Activated CD4-positive, alpha-beta T cell treated with anti-CD3 and anti-CD28 coated beads, Interleukin-2, amount 10 ng/mL, durations not matched to agents 7 days and 5 days (primary cell): ENCODE measurements at places on chromosomes 5 and 9. TPM values are rescaled to one million over a fixed set of nuclear protein-coding genes. Genes with fewer than 3 reads are reported as not detected.

DNA sequence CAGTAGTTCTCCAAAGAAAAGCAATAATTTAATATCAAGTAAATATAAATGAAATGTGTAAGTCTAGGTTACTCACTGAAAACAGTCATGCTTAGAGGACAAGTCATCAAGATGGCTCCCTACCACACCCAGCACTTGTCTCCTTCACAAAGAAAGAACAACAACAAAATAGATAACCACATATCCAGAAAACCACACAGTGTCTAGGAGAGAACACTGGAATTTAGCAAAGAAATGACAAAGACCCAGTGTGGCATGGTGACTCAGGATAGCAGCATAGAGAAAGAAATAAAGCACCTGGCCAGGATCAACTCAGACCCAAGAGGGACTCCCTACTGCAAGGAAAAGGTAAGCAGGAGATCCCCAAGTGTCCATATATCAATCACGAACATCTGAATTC, 356.2 kb downstream of the TMEM161B start:
- no peak overlapping the region for H3K27ac ChIP-seq
- DNase-seq, result no peak
- no peaks in the 10 kb centered on the region for H3K36me3 ChIP-seq
- H3K4me1 ChIP-seq, result no peaks in the 10 kb centered on the region

DNA sequence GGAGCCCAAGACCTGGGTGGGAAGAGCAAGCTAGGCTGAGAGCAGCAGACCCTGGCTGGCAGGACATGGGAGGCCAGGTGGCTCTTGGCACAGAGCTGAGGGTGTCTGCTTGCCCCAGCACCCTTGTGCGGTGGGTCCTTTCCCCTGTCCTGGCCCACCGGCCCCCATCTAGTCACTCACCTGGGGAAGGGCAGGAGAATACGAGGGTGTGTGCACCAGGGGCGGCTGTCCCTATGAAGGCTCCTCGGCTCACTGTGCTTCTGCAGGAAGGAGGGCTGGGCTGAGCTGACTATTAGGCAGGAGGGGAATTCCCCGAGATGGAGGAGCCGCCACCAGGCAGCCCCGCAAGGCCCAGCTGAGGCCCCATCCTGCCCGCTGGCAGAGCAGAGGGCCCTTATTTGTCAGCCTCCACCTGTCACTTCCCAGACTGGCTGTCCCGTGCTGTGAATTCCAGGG, 6.1 kb upstream of the TNIP1 start:
- no peaks in the 10 kb centered on the region for H3K27me3 ChIP-seq
- H3K4me1 ChIP-seq, result peaks cover 62% of the 10 kb centered on the region
- peaks cover 1% of the 10 kb centered on the region for H3K36me3 ChIP-seq
- peak overlapping the region; percentile 61 for H3K4me3 ChIP-seq

- H3K4me1 ChIP-seq, result peaks cover 36% of the 10 kb centered on the region
- peaks cover 12% of the 10 kb centered on the region for H3K27me3 ChIP-seq
- H3K36me3 ChIP-seq, result peaks cover 44% of the 10 kb centered on the region
- no peak for DNase-seq
Observed at GRCh38 chr9:110007477-110008270, 200.3 kb downstream of the C9orf152 start.

GRCh38 chr5:45385321-45386058, 310.7 kb downstream of the HCN1 start:
- no peak for DNase-seq
- no peaks in the 10 kb centered on the region for H3K36me3 ChIP-seq
- H3K4me1 ChIP-seq, result no peaks in the 10 kb centered on the region
- no peak overlapping the region for H3K4me3 ChIP-seq
- no peaks in the 10 kb centered on the region for H3K27me3 ChIP-seq

- H3K4me1 ChIP-seq, result no peaks in the 10 kb centered on the region
- no peaks in the 10 kb centered on the region for H3K27me3 ChIP-seq
- DNase-seq, result no peak
- no peak overlapping the region for H3K4me3 ChIP-seq
- H3K27ac ChIP-seq, result no peak overlapping the region
Observed at GRCh38 chr5:105773241-105773640, 1897.5 kb downstream of the EFNA5 start.

GRCh38 chr9:135048046-135048757, 39.3 kb upstream of the OLFM1 start:
- no peaks in the 10 kb centered on the region for H3K27me3 ChIP-seq
- H3K27ac ChIP-seq, result no peak overlapping the region
- H3K4me1 ChIP-seq, result no peaks in the 10 kb centered on the region
- H3K4me3 ChIP-seq, result no peak overlapping the region
- DNase-seq, result no peak
- H3K36me3 ChIP-seq, result no peaks in the 10 kb centered on the region

DNA sequence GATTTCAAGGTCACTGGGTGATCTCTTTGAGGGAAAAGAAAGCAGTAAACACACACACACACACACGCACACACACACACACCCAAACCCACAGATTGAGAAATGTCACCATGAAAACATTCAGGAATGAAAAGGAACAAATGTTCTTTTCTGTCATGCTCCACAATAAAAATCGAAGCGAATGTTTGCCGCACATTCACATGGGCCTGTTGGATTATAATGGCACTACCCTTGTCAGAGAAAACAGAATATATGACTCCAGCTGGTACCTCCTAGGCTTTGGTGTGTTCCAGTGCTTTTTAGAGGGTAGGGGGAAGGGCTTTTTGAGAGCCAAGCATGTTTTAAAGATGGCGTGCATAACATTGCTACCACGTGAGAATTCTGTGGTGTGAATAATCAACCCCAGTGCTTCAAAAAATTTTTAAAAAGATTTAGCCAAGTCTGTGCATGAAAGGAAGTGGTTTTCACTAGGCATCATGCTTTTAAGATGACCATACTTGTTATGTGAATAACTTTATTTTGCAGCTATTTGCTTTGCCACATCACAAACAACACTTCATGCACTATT, 120.8 kb upstream of the ZNF608 start:
- no peaks in the 10 kb centered on the region for H3K36me3 ChIP-seq
- no peak overlapping the region for H3K27ac ChIP-seq
- no peak overlapping the region for H3K4me3 ChIP-seq
- H3K27me3 ChIP-seq, result no peaks in the 10 kb centered on the region
- peaks cover 6% of the 10 kb centered on the region for H3K4me1 ChIP-seq
- no peak for DNase-seq

DNA sequence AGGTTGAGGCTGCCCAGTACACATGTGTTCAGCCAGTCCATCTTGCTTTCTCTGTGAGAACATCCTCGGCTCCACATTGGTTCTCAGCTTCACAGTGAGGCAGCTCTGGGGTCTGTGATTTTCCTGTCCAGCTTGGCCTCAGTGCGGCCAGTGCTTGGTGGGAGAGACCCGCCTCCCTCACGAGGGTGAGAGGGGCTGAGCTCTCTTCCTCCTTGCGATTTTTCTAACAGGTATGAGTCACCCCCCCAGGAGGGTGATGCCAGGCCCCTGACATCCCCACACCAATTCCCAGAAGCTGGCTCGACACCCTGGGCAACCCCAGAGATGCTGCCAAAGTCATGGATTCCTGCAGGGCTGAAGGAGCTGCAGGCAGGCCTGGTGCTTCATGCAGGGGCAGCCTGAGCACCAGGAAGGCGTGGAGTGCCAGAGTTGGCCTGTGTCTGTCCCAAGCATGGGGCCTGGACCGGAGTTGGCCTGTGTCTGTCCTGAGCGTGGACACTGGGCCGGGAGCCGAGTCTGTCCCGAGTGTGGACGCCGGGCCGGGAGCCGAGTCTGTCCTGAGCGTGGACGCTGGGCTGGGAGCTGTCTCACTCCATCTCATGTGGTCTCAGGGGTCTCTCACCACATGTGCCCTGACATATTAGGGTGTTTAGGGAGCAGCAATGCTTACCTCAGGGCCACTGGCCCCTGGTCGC, 408.6 kb upstream of the IRX4 start:
- DNase-seq, result no peak
- no peaks in the 10 kb centered on the region for H3K4me1 ChIP-seq
- H3K27ac ChIP-seq, result no peak overlapping the region
- no peak overlapping the region for H3K4me3 ChIP-seq
- no peaks in the 10 kb centered on the region for H3K27me3 ChIP-seq
- no peaks in the 10 kb centered on the region for H3K36me3 ChIP-seq

- DNase-seq, result no peak
- H3K27me3 ChIP-seq, result no peaks in the 10 kb centered on the region
- H3K36me3 ChIP-seq, result no peaks in the 10 kb centered on the region
- H3K4me3 ChIP-seq, result no peak overlapping the region
Observed at GRCh38 chr5:155342956-155343355, 329.4 kb downstream of the KIF4B start.

DNA sequence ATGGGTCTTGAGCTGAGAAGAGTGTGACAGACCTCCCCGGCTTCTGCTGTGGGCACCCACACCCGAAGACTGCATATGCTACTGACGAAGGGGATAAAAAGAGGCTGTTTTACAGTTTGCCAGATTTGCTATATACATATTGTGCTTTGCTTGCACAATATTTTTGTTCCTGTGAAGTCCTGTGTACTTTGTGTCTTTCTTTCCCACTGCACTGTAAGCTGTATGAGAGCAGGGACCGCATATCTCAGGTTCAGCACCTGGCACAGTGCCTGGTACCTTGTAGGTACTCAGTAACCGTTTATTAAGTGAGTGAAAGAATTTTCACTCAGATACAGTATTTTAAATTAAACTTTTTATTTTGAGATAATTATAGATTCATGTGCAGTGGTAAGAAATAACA, 8.2 kb upstream of the GARNL3 start:
- H3K27me3 ChIP-seq, result peaks cover 34% of the 10 kb centered on the region
- H3K27ac ChIP-seq, result no peak overlapping the region
- DNase-seq, result no peak
- no peaks in the 10 kb centered on the region for H3K36me3 ChIP-seq
- no peak overlapping the region for H3K4me3 ChIP-seq

GRCh38 chr9:33133186-33133585, 34.0 kb downstream of the B4GALT1 start:
- no peaks in the 10 kb centered on the region for H3K27me3 ChIP-seq
- H3K4me3 ChIP-seq, result no peak overlapping the region
- DNase-seq, result no peak

DNA sequence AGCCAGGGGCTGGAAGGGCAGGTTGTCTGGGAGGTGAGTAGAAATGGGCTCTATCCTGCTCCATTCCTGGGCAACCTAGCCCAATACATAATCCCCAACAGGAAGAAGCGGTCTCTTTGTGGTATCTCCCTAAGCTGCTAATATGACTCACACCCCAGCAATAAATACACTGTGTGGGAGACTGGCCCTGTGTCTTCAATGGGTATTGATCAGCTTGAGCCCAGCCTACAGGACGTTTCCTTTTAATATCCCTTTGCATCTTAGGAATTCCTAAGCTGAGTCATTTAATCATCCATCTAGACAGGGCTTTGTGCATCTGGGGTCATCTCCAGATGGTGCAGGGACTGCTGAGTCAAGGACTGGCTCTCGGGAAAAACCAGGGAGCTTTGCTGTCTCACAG, 207.0 kb upstream of the PANK3 start:
- no peaks in the 10 kb centered on the region for H3K4me1 ChIP-seq
- H3K27me3 ChIP-seq, result no peaks in the 10 kb centered on the region
- H3K36me3 ChIP-seq, result no peaks in the 10 kb centered on the region
- H3K4me3 ChIP-seq, result no peak overlapping the region

- H3K27ac ChIP-seq, result no peak overlapping the region
- no peaks in the 10 kb centered on the region for H3K36me3 ChIP-seq
- H3K27me3 ChIP-seq, result no peaks in the 10 kb centered on the region
- DNase-seq, result no peak
- peaks cover 19% of the 10 kb centered on the region for H3K4me1 ChIP-seq
- H3K4me3 ChIP-seq, result no peak overlapping the region
Observed at GRCh38 chr9:34994260-34994899, 4.8 kb downstream of the DNAJB5 start.

GRCh38 chr9:27572061-27572460, 1.2 kb downstream of the C9orf72 start:
- H3K4me3 ChIP-seq, result peak overlapping the region; percentile 90
- H3K36me3 ChIP-seq, result peaks cover 9% of the 10 kb centered on the region
- peak overlapping the region; percentile 100 for H3K27ac ChIP-seq
- no peak for DNase-seq

DNA sequence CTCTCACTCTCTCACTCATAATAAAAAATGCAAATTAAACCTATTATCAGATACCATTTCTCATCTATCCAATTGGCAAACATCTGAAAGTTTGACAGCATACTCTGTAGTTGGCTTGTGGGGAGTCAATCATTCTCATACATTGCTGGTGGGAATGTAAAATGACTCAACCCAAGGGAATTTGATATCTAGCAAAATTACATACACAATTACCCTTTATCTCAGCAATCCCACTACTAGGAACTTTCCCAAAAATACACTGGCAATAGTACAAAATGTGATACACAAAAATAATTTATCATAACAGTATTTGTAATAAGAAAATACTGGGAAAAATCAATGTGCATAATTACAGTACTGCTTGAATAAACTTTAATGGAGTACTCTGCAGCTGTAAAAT, 731.3 kb downstream of the DTWD2 start:
- H3K27me3 ChIP-seq, result no peaks in the 10 kb centered on the region
- no peak overlapping the region for H3K4me3 ChIP-seq
- no peaks in the 10 kb centered on the region for H3K4me1 ChIP-seq
- H3K27ac ChIP-seq, result no peak overlapping the region
- DNase-seq, result no peak

GRCh38 chr9:76004526-76004925, 114.1 kb downstream of the PCSK5 start:
- H3K27ac ChIP-seq, result no peak overlapping the region
- no peaks in the 10 kb centered on the region for H3K27me3 ChIP-seq
- peaks cover 4% of the 10 kb centered on the region for H3K36me3 ChIP-seq
- H3K4me1 ChIP-seq, result peaks cover 22% of the 10 kb centered on the region
- no peak for DNase-seq

- H3K27me3 ChIP-seq, result peaks cover 5% of the 10 kb centered on the region
- no peak overlapping the region for H3K27ac ChIP-seq
- H3K36me3 ChIP-seq, result no peaks in the 10 kb centered on the region
- DNase-seq, result no peak
- no peak overlapping the region for H3K4me3 ChIP-seq
- H3K4me1 ChIP-seq, result peaks cover 22% of the 10 kb centered on the region
Observed at GRCh38 chr5:14107536-14107935, 35.6 kb upstream of the TRIO start.

- no peak overlapping the region for H3K27ac ChIP-seq
- no peaks in the 10 kb centered on the region for H3K36me3 ChIP-seq
- H3K27me3 ChIP-seq, result peaks cover 19% of the 10 kb centered on the region
- no peak overlapping the region for H3K4me3 ChIP-seq
- no peak for DNase-seq
- H3K4me1 ChIP-seq, result peaks cover 16% of the 10 kb centered on the region
Observed at GRCh38 chr5:10550222-10550995, 13.5 kb upstream of the ANKRD33B start.

ANGPTL2 gene
- total RNA-seq, result not detected

SLC36A2 gene
- not detected for total RNA-seq

TMEFF1 gene
- not detected for total RNA-seq

DBH gene
- not detected for total RNA-seq

C9orf50 gene
- total RNA-seq, result not detected

THBS4 gene
- total RNA-seq, result 0.85 TPM
